ENCODE measurements at places on chromosomes 12 and 14. TPM values are rescaled to one million over a fixed set of nuclear protein-coding genes. Genes with fewer than 3 reads are reported as not detected.

- DNase-seq = no peak
These were observed 108.8 kb downstream of the RBM19 start for GRCh38 chr12:113857371-113857770.

PKP2 gene
- total RNA-seq = 124 TPM

METTL25 gene
- 16.1 TPM for total RNA-seq

DNA sequence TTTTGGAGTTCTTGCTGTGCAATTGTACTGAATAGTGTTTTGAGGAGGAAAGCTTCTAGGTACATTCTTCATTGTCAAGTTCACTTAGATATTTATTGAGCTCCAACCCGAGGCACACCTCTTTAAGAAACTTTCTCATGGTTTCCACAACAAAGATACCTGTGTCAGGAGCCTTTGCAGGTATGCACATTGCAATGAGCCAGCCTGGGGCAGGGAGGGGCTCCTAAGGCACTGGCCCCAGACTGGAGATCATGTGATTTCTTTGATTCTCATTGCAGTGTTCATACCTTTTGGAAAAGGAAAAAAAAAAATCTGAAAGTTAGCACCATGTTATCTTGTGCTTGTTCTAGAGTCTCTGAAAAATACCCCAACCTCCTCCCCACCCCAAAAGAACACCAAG, 80.3 kb downstream of the PRMT8 start:
- no peak for DNase-seq

DNA sequence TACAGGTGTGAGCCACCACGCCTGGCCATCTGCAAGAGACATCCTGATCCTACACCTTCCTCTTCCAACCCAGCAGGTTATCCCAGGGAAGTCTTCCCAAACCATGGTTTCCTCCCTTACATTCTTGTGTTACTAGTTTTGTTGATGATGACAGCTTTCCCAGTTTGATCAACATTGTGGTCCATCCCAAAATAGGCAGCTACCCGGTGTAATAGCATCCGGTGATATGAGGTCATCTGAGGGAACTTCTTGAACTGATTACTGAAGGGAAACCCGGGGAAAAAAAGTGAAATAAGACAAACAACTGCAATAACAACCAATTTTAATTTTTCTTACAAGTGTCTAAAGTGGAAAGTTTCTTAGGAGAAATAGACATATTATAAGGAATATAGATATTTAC, 45.3 kb upstream of the STAC3 start:
- no peak for DNase-seq

- no peak for DNase-seq
These were observed 54.6 kb downstream of the TSPAN11 start for GRCh38 chr12:30980955-30981662.

PTCSC3 gene
- total RNA-seq = not detected

GRCh38 chr14:76126076-76126475, 25.6 kb upstream of the GPATCH2L start:
- no peak for DNase-seq

CLEC1B gene
- not detected for total RNA-seq

DNA sequence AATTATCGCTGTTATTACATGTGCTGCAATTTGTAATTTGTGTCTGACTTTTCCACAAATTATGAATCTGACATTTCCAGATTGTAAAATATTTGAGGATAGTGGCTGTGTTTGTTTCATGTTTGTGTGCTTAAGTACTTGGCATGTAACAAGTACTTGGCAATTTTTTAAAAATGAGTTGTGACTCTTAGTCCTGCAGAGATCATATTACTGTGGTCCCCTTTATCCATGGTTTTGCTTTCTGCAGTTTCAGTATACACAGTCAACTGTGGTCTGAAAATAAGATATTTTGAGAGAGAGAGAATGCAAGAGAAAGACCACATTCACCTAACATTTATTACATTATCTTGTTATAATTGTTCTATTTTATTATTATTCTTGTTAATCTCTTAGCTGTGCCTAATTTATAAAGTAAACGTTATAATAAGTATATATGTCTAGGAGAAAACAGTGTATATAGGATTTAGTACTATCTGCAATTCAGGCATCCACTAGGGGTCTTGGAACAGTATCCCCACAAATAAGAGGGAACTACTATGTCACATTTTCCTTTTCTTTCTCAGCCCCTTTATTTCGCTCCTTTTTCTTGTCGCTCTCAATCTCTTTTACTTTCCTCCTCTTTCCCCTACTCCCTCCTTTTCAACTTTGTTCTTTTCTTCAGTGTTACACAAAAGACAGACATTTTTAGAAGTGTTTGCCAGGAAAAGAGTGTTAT, 176.1 kb downstream of the FUT8 start:
- no peak for DNase-seq

Data from left cardiac atrium (tissue), 4 donors.